Left ventricle myocardium inferior (tissue), 1 donor: ENCODE measurements at places on chromosomes 4 and X. TPM values are rescaled to one million over a fixed set of nuclear protein-coding genes. Genes with fewer than 3 reads are reported as not detected.

The PCGF3 gene
- 21.5 TPM for total RNA-seq

The OTUD6A gene
- not detected for total RNA-seq

The DCAF4L1 gene
- 0.19 TPM for total RNA-seq

The IQCM gene
- not detected for total RNA-seq

The IL2RG gene
- total RNA-seq: 0.99 TPM

The MAGEB17 gene
- not detected for total RNA-seq

The CXCL5 gene
- not detected for total RNA-seq

The AMTN gene
- not detected for total RNA-seq

The PRDM5 gene
- total RNA-seq: 12.2 TPM

The NHS gene
- 1.0 TPM for total RNA-seq

The GABRG1 gene
- not detected for total RNA-seq

The NUDT6 gene
- 13.9 TPM for total RNA-seq

The PDCL2 gene
- total RNA-seq: not detected

The VSIG4 gene
- 41.7 TPM for total RNA-seq

The CXCR3 gene
- not detected for total RNA-seq

The MAGEA12 gene
- total RNA-seq: not detected

The MAGEE1 gene
- 3.3 TPM for total RNA-seq

The TRIM60 gene
- total RNA-seq: not detected

The NXF2 gene
- not detected for total RNA-seq

The MSX1 gene
- 3.4 TPM for total RNA-seq

The UGT2A1 gene
- not detected for total RNA-seq

The PCDH11X gene
- total RNA-seq: 0.08 TPM

The SLC49A3 gene
- total RNA-seq: 12.0 TPM

The MYOZ2 gene
- 843 TPM for total RNA-seq

The USP17L19 gene
- not detected for total RNA-seq

The RGN gene
- 18.8 TPM for total RNA-seq

The FAM236C gene
- total RNA-seq: not detected

The CFP gene
- 3.0 TPM for total RNA-seq

The SCML2 gene
- 1.1 TPM for total RNA-seq

The HTR2C gene
- total RNA-seq: not detected

The RRH gene
- 0.19 TPM for total RNA-seq

The CTAG2 gene
- total RNA-seq: not detected

The TEX13D gene
- total RNA-seq: not detected

The ARHGAP36 gene
- total RNA-seq: not detected

The SPATA4 gene
- total RNA-seq: 0.55 TPM

The SSX3 gene
- total RNA-seq: not detected

The GIMD1 gene
- not detected for total RNA-seq

The CYTL1 gene
- total RNA-seq: 0.47 TPM

The AFM gene
- not detected for total RNA-seq

The SYN1 gene
- total RNA-seq: 13.9 TPM

The AADAT gene
- 2.2 TPM for total RNA-seq

The GNRHR gene
- not detected for total RNA-seq

The TMPRSS11A gene
- not detected for total RNA-seq
